ENCODE measurements at places on chromosomes 3 and 15.

DNA sequence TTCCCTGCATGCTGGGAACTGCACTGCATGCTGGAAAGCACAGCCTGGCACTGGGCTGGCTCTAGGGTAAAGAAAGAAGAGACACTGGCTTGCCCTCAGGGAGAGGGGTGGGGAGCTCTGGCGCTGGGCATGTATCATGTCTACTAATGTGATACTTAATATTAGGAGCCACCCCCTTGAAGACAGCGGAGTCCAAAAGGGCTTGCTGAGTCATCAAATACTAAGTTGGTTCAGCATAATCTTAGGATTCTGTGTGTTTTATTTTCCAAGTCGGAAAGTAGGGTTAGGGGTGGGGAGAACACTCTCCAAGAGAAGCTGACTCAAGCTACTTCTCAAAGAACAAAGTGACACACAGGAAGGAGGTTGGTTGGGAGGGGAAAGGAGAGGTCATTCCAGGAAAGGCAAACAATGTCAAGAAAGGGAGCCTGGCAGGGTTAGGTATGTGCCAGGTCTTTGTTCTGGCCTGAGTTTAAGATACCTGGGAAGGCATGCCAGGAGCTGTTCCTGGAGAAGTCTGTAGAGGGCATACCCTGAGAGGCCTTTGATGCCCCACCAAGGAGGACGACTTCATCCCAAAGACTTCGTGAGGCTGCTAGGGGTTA lies 237.8 kb upstream of the NR2E3 start:
- no peak for DNase-seq

GRCh38 chr3:102059145-102059943 lies 210.0 kb downstream of the NFKBIZ start:
- DNase-seq = no peak

DNA sequence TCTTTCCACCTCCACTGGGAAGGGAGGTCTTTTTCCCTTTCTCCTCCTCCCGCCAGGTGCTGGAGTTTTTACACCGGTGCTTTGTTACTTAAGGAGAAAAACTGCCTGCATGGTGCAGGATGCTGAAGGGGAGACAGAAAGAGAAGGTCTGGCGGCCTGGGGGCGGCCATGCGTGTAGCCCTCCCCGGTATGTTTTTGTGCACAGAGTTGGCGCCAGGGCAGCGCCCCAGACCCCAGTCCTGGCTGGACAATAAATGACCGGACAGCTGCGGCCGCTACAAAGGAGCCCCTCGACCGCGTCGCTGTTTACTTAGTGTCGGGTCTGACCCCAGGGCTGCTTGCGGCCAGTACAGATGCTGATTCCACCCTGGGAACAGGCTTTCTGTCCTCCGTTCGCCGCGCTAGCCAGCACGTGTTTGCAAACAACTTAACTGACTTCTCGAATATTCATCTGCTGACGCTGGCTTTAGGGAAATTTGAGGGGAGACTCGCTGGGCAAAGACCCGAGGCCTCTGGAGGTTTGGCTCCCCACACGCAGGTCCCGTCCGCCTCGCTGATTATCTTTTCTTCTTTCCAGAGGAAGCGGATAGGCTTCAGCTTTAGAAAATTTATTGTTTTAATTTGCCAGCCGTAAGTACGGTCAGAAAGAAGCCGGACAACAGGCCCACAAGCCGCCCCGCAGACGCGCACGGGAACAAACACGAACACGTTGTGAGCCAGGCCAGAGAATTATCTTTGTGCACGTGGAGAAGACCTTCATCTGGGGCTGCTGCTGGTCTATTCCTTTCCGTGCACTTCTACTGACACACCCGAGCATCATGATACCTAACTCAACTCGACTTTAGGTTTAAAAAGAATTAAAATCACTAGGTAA lies 46.9 kb downstream of the ZIC4 start:
- no peak for DNase-seq

- no peak for DNase-seq
Observed at GRCh38 chr3:164375538-164375937, 702.8 kb downstream of the SI start.
